ENCODE measurements at places on chromosomes 1 and 21.

DNA sequence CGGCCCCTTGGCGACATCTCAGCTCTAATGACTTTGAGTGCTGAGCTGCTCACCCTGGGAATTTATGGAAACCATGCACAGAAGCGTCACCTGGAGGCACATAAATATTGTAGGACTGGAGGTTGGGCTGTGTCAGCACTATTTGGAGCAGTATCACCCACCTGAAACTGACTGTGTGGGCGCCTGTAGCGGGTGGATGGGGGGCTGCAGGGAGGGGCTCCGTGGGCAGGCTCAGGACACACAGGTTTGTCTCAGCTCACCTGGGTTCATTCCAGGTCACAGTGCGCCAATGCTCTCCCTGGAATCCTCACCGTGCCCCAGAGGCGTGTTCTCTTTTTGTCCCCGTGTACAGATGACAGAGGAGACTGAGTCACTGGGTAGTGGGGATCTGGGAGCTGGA is 74.8 kb upstream of the ACTL8 start:
- no peak for DNase-seq

DNA sequence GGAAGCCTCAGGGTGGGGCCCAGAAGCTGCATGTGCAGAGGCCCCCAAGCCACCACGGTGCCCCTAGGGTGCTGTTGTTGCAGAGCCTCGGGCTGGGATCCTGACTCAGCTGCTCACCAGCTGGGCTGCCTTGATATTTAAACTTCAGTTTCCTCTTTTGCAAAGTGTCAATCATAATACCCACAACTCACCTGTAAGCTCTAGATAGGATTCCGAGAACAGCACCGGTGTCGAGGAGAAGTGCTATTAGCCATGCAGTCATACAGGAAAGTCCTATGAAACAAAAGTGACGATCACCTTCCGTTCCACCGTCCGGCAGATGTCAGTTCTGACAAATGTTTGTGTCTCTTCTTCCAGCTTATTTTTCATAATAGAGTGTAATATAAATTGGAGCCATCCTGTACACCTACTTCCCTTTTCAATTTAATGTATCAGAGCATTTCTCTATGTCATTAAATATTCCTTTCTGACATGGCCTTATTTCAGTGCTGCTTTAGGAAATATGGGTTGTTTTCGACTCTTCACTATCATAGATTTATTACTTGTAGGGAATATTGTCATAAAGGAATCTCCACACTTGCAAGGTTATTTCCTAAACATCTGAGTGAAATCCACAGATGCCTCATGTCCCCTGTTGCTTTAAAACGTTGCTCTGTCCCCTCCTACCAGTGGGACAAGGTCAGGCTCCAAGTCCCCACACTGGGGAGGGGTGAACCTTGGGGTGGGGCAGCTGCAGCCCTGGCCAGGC is 100.8 kb downstream of the SIK1 start:
- no peak for DNase-seq

DNA sequence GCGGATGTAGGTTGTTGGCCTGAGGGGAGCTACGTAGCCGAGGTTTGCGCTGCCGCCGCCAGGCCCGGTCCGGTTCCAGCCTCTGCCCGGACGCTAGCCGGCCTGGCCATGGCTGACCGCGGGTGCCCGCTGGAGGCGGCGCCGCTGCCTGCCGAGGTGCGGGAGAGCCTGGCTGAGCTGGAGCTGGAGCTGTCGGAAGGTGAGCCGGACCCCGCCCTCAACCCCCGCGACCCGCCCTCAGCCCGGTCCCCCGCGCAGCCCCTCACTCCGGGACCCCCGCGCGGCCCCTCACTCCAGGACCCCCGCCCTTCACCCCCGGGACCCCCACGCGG is 299 bp downstream of the DIP2A start:
- DNase-seq: no peak

DNA sequence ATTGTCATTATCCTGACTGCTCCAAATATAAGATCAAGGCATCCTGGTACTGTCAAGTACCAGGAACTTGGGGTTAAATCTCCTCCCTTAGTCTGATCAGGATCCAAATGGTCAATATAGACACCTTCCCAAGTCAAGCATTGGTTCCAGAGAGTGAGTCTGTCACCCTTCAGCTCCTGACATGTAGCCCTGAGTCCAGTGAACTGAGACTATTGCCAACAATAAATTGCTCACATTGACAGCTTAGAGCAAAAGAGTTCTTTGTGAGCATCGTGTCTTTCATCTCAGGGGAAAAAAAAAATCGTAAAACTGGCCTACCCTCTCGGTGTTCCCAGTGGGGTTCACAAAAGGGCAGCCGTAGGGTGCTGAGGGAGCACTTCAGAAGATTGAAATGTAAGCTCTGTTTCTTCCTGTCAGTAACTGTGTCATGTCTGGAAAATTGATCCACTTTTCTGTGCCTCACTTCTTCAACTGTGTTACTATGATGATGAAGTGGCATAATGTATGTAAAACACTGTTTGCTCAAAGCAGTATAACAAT is 228.5 kb downstream of the KCNH1 start:
- no peak for DNase-seq

- no peak for DNase-seq
Observed at GRCh38 chr1:83850834-83851233, 148.1 kb downstream of the TTLL7 start.

DNA sequence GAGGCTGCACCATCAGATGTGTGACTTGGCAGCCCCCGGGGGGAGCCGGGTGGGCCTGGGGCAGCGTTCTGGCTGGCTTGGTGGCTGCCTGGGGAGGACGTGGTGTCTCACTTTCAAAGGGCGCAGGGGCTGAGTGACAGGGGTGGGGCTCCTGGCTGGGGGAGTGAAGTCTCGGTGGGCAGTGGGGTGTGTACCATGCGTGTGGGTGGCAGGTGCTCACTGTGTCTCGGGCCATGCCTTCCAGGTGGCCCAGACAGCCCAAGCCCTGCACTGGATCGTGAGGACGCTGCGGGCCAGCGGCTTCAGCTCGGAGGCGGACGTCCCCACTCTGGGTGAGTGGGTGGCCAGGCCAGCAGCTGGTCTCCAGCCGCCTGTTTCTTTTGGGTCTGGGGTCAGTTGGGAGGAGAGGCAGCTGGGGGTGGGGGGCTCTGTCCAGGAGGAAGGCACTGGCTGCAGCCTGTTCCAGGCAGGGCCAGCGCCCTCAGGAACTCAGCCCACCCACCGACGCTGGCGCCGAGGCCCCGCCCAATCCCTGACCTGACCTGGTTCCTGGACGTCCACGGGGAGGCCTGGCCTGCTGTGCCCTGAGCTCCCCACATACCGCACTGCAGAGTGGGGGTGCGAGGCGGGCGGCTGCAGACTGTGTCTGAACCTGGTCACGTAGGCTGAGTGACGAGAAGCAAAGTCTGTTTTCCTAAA is 30.6 kb upstream of the LRRC3 start:
- DNase-seq: no peak

- no peak for DNase-seq
Observed at GRCh38 chr1:9715536-9716226, 64.2 kb downstream of the PIK3CD start.

- no peak for DNase-seq
Observed at GRCh38 chr1:14975119-14975518, 178.4 kb upstream of the TMEM51 start.
